GM12864 (cell line): ENCODE measurements at places on chromosomes 12 and 14.

GRCh38 chr12:124795081-124795948, 68.3 kb downstream of the SCARB1 start:
- DNase-seq: peak; percentile 44

GRCh38 chr12:57255916-57256315, 4.9 kb upstream of the STAC3 start:
- DNase-seq: no peak

DNA sequence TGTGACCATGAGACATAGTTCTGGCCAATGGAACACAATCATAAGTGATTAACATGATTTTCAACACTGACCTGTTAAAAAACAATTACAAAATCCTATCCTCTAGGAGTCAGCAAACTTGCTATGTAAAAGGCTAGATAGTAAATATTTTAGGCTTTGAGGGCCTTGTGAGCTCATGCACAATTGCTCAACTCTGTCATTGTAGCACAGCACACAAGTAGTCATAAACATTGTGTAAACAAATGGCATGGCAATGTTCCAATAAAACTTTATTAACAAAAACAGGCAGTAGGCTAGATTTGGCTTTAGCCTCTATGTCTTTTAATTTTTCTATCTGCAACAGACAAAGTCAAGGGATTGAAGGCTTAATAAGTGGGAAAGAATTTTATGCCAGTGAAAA, 350.7 kb downstream of the C12orf50 start:
- no peak for DNase-seq

GRCh38 chr14:95296966-95297365, 22.7 kb downstream of the CLMN start:
- no peak for DNase-seq

DNA sequence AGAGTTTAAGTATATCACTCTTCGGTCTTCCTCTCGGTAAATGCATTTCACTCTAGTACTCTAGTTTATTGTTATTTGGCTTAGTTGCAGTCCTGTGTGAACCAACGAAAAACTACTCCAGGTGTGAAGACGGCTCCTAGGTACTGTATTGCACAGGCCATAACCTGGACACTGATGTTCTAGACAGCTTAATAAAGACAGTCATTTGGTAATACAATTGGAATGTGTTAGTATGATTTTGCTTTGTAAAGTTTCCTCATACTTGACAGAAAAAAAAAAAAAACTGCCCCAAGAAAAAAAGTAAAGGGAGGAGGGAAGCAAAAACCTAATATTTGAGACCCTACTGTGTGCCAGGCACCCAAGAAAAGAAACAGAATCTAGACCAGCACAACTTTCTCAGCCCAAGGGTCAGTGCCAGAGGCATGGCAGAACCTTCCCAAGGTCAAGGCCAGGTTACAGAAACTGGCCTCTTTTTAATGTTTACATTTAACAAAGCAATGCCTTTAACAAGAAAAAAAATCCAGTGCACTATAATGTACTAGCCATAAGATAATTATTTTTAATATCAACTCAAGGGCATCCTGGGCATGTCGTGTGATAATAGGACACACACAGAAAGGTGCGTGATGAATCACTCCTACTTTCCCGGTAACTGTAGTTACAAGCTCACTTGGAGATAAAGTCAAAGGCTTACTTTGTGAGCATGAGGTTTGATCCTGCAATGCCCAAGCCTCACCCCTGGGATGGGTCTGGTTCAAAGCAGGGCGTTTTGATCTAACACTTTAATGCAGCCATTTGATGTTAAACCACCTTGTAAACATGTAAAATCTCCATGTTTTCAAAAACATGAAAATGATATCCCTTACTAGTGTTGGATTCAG, 110.6 kb downstream of the BMP4 start:
- DNase-seq: no peak

DNA sequence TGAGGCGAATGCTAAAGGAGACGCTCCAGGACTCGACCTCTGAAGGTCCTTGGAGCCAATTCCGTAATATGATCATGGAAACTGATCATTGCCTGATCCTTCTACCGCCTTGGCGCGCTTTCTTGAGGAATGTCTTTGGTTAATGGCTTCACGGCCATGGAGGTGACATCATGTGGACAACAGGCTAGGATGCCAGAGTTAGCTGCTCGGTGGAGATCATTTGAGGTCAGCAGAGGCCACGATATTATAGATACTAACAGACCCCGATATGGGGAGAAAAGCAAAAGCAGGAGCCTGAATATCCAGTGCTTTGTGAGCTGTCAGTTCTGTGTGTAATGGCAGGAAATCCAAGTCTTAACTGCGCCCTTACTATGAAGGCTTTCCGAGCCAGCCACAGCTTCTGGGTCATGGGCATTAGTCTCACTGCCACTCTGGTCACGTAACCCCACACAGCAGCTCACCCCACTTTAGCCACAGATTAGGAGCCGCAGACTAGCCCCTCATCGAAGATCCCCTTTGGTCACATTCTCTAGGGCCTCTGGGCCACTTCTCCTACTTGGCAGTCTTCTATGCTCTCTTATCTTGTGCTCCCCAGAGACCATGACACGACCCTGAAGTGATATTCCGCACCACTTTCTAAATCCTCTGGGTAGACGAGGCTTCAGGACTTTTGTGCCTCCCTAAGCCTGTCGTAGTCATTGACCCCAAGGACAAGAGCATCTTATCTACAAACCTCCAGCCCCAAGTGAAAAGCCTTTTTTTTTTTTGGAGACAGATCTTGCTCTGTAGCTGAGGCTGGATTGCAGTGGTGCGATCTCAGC, 724 bp upstream of the CS start:
- DNase-seq: no peak
